ENCODE measurements at places on chromosomes 1 and 21. TPM values are rescaled to one million over a fixed set of nuclear protein-coding genes. Genes with fewer than 3 reads are reported as not detected.

The XKR8 gene
- 7.9 TPM for total RNA-seq

- DNase-seq, result no peak
- H3K27ac ChIP-seq, result no peak overlapping the region
- H3K27me3 ChIP-seq, result no peaks in the 10 kb centered on the region
- no peak overlapping the region for H3K4me3 ChIP-seq
Observed at GRCh38 chr1:3500265-3500835, 45.9 kb downstream of the ARHGEF16 start.

The SH2D5 gene
- total RNA-seq, result not detected

GRCh38 chr1:215672482-215672881 lies 105.4 kb downstream of the KCTD3 start:
- no peak overlapping the region for H3K4me3 ChIP-seq
- no peaks in the 10 kb centered on the region for H3K36me3 ChIP-seq
- no peak overlapping the region for H3K27ac ChIP-seq

- H3K36me3 ChIP-seq, result no peaks in the 10 kb centered on the region
- DNase-seq, result no peak
- no peak overlapping the region for H3K4me3 ChIP-seq
- no peaks in the 10 kb centered on the region for H3K4me1 ChIP-seq
- no peak overlapping the region for H3K27ac ChIP-seq
Observed at GRCh38 chr1:54498383-54499096, 49.5 kb upstream of the ACOT11 start.

DNA sequence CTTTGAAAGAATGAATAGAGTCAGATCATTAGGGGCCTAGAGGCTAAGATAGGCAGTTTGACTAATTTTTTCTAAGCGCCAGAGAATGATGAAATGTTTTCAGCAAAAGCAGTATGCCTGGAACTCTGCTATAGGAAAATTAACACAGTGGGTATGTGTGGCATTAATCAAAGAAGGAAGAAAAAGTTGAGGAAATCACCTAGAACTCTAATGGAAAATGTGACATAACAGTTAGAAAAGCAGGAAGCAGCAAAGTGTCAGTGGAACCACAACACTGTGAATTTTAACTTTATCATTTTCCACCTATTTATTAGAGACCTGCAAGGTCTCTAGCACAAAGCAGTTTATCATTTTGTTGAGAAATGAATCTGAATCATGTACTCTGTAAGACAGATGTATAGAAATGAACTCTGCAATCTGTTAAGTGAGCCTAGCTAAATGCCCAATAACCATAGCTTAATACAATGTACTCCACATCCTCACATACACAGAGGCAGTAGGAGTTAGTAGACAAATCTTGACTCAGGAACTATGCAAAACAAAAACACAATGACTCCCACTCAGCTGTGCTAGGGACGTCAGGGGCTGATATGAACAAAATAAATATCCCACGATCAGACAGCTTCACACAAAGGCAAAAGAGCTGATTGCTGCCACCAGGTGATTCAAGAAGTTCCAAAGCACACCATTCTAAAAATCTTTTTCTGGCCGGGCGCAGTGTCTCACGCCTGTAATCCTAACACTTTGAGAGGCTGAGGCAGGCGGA lies 500.7 kb upstream of the NFIA start:
- H3K4me3 ChIP-seq, result no peak overlapping the region
- H3K27ac ChIP-seq, result no peak overlapping the region
- H3K36me3 ChIP-seq, result no peaks in the 10 kb centered on the region
- DNase-seq, result no peak
- no peaks in the 10 kb centered on the region for H3K27me3 ChIP-seq

The OR6K3 gene
- total RNA-seq, result not detected

- no peaks in the 10 kb centered on the region for H3K27me3 ChIP-seq
- no peak overlapping the region for H3K27ac ChIP-seq
- H3K4me1 ChIP-seq, result no peaks in the 10 kb centered on the region
- H3K4me3 ChIP-seq, result no peak overlapping the region
- no peaks in the 10 kb centered on the region for H3K36me3 ChIP-seq
Observed at GRCh38 chr1:42567038-42567437, 91.2 kb upstream of the PPIH start.

DNA sequence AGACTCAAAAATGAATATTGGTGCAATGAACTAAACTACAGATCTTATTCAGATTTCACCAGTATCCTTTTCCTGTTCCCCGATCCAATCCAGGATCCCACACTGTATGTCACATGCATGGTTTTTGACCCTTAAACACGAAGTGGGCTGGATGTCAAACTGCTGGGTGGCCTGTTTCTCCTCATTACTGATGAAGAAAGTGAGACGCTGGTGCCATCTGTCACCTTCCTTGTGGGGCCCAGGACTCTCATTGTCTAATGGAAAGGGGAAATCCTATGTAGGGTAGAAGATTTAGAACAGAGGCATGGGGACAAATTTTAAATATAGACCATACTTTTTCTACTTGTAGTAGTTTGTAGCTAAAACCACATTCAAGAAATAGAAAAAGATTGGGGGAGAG lies 56.2 kb downstream of the DISC1 start:
- no peak overlapping the region for H3K27ac ChIP-seq
- no peak for DNase-seq
- H3K27me3 ChIP-seq, result no peaks in the 10 kb centered on the region
- no peaks in the 10 kb centered on the region for H3K4me1 ChIP-seq

DNA sequence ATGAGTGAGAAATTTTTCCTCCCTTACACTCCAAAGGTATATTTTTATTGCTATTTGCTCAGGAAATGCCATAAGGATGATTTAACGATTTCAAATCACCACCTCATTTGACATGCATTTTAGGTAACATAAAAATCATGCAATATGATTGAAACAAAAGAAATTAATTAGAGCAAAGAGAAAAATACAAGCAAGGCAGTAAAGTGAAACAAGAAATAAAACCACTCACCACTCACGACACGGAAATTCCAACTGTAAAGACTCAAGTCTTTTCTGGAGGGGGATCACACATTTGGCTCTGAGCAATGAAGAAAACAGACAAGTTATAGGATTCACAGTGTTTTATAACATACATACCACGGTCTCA lies 86.8 kb upstream of the ARHGAP29 start:
- H3K4me1 ChIP-seq, result no peaks in the 10 kb centered on the region
- no peak overlapping the region for H3K27ac ChIP-seq
- no peak for DNase-seq
- H3K4me3 ChIP-seq, result no peak overlapping the region

DNA sequence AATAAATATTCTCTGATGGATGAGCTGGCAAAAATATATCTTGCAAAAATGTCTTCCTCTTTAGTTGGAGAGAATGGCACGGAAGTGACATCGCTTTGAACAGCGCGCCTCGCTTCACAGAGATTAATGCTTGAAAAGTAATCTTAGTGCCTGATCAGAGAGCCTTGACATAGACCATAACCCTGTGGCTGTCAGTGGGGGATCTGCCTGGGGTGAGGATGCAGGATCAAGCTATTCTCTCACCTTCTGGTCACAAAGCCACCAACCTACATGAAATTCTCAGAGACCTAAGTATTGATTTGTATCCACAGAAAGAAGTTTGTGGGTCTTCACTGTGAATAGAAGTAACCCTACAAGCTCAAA lies 492.6 kb downstream of the LMO4 start:
- H3K4me3 ChIP-seq, result no peak overlapping the region
- DNase-seq, result no peak
- no peaks in the 10 kb centered on the region for H3K27me3 ChIP-seq

The FCGR3B gene
- 7.8 TPM for total RNA-seq

GRCh38 chr1:5717031-5717682 lies 275.1 kb downstream of the NPHP4 start:
- H3K36me3 ChIP-seq, result no peaks in the 10 kb centered on the region
- DNase-seq, result peak; percentile 35
- H3K4me3 ChIP-seq, result no peak overlapping the region
- no peaks in the 10 kb centered on the region for H3K4me1 ChIP-seq
- no peaks in the 10 kb centered on the region for H3K27me3 ChIP-seq
- no peak overlapping the region for H3K27ac ChIP-seq

DNA sequence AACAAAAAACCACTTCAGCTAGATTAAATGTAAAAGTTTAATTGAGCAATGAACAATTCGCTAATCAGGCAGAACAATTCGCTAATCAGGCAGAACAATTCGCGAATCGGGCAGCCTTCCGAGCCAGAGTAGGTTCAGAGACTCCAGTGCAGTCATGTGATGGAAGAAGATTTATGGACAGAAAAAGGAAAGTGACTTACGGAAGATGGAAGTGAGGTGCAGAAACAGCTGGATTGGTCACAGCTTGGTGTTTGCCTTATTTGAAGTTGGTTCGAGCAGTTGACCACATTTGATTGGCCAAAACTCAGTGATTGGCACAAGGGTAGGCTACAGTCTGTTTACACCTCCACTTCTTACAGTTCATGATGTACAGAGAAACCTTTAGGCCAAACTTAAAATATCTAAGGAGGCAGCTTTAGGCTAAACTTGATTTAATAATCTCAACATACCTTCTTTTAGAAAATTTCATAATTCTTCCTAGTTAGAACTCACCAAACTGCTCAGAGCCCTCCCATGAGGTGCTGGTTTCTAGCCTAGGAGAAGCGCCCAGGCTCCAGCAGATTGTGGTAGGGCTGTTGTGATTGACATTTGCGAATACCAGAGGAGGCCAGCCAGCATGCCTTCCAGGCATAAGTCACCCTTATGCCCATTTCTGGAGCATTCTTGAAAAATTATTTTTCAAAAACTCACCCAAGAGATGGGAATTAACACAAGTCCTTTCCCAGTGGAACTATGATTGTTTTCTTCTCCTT lies 22.8 kb upstream of the KCNC4 start:
- H3K27me3 ChIP-seq, result no peaks in the 10 kb centered on the region
- DNase-seq, result no peak
- H3K36me3 ChIP-seq, result no peaks in the 10 kb centered on the region
- peaks cover 11% of the 10 kb centered on the region for H3K4me1 ChIP-seq

The DCST1 gene
- total RNA-seq, result not detected

The AMY2A gene
- total RNA-seq, result not detected

- no peak for DNase-seq
- peaks cover 48% of the 10 kb centered on the region for H3K27me3 ChIP-seq
- H3K4me3 ChIP-seq, result peak within 1 kb of the TSS; percentile 26
- no peak within 1 kb of the TSS for H3K27ac ChIP-seq
- no peaks in the 10 kb centered on the region for H3K36me3 ChIP-seq
Observed at GRCh38 chr1:170664093-170664827, at the start of gene PRRX1. Gene PRRX1 (plus strand): TSS chr1:170664131. CDS start chr1:170664219, 88 bp downstream.
